Activated CD4-positive, CD25-positive, alpha-beta regulatory T cell (primary cell): ENCODE measurements at places on chromosomes 7 and 10.

DNA sequence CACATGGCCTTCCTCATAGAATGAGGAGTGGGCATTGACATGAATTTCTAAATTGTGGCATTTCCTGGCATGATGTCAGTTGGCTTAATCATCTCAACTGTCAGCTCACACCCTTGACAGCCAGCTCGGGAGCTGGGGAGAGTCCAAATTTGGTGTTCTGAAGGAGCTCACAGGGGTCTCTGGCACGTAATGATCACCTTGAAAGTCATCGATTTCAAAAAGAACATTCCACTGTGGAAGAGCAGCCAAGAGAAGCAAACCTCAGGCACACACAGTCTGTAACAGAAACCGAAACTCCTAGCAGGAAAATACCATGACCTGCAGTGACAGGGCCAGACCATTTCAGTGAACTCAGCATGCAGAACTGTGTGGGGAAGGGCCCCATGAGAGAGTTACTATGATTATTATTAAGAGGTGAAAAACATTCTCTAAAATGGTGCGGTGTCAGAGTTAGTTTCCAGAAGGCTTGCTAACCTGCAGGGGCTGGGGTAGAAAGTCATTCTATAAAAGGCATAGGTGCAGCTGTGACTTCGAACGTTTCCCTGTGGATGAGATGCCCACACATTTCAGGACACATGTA is 26.4 kb upstream of the KLF6 start:
- DNase-seq: no peak

- DNase-seq: no peak
These were observed 136.9 kb downstream of the GLI3 start for GRCh38 chr7:42100156-42100508.

DNA sequence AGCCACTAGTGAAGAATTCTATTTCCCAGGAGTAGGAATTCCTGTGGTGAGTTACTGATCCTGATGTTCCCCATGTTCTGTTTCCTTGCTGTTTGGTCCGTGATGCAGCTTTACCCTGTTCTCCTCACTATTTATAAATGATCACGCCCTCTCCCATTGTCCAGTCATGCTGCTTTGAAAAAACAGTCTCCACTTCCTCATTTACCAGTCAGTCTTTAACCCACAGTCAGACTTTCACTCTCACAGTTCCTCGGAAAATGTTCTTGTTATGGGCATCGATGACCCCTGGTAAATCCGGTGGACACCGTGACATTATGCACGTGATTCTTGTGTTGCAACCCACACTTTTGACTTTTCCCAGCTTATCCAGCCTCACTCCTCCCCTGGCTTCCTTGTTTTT is 14.4 kb downstream of the SCIN start:
- no peak for DNase-seq

GRCh38 chr7:6727663-6728062 is 20.9 kb upstream of the ZNF12 start:
- no peak for DNase-seq

DNA sequence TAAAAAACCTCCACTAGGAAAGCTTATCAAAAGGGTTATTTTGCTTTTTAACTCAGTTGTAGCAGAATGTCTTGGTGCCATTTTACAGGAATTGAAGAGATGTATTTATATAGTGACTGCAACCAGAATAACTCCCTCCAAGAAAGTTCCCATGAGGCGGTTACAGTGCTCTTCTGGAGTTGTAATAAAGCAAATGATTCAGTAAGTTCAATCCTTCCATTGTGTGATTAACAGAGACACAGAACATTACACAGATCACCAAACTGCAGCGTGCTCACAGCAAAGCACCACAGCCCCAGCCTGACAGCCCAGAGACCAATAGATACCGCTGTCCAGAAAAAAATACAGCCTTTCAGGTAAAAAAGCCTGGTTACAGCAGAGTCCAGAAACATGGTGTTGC is 21.9 kb upstream of the CABCOCO1 start:
- no peak for DNase-seq

DNA sequence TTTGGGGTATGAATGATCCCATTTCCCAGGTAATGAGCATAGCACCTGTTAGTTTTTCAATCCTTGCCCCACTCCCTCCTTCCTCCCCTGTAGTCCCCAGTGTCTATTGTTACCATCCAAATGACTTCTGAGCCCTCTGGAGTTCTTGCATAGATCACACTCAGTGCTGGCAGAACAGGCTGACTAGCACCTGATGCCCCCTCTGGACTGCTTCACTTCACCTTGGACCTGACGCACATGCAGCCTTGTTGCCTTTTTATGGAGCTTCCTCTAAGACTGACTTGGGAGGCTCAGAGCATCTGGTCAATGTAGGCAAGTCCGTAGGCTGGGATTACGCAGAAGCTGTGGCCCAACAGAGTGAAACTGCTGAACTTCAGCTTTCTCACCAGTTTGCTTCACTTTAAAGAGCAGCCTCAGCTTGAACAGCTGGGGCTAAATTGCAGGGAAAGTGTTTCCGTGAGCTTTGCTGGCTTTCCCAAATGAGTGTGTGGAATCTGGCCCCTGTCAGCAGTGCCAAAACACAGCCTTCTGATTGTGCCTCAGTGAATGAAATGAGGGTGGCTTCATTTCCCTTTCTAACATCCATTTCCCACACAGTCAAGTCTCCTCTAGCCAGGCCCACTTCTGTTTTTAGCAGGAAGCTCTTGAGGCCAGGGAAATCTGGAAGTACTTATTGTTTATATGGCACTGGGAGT is 48.5 kb downstream of the NXPH1 start:
- no peak for DNase-seq

DNA sequence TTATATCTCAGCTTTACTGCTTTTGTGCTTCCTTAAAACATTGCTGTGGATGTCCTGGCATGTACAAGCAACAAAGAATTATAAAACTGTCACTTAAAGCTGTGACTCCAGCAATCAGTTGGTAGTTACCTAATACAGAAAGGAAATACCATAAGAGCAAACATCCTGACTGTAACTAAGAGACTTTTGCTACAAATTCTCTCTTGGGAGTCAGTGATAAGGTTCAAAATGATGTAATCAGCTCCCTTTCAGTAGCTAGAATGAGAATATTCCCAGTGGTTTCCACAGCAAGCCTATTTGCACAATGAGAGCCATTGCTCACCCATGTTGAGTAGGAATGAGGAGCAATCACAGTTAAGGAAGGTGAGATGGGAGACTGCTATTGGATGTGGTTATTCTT is 7.6 kb downstream of the PNLIPRP1 start:
- DNase-seq: no peak

DNA sequence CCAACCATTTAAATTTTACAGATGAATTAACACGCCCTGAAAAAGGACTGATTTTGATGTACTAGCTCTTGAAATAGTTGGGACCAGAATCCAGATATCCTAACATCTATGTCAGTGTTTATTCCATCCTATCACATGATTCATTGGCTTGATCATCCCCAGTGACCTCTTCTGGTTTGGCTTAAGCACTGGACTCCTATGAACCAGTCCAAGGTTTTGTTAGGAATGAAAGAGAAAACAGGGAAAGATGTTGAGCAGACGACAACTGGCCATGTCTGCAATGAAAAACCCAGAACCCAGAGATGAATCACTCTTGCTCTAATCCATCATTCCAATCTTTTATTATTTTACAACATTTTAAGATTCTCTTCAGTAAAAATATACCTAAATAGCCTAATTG is 1080.9 kb downstream of the SORCS1 start:
- no peak for DNase-seq

GRCh38 chr10:80132299-80133139 is at the start of gene PLAC9:
TSS of gene PLAC9 (plus strand) at chr10:80132730. CDS start at chr10:80132763, 33 bp downstream.
- DNase-seq: no peak

- DNase-seq: no peak
These were observed 104.7 kb downstream of the ADARB2 start for GRCh38 chr10:1632596-1632995.

GRCh38 chr7:35374858-35375257 is 121.0 kb upstream of the TBX20 start:
- no peak for DNase-seq

- peak; percentile 22 for DNase-seq
These were observed 193.8 kb upstream of the ADO start for GRCh38 chr10:62610649-62611229.

DNA sequence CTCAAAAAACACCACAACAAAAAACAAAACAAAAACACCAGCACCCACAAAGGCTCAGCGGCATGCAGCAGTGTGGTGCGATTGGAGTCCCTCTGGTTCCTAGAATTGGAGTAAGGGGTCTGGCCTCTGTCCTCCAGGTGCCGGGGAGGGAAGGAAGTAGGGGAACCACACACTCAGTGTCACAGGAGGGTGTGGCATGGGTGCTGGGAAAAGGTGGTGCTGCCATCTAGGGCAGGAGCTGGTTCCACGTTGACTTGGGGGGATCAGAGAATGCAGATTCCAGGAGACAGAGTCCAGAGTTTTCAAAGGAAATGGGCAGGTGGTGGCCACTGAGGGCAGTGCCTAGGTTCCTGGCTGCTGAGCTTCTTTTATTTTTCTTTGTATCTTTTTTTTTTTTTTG is 19.8 kb upstream of the WIPI2 start:
- DNase-seq: no peak

DNA sequence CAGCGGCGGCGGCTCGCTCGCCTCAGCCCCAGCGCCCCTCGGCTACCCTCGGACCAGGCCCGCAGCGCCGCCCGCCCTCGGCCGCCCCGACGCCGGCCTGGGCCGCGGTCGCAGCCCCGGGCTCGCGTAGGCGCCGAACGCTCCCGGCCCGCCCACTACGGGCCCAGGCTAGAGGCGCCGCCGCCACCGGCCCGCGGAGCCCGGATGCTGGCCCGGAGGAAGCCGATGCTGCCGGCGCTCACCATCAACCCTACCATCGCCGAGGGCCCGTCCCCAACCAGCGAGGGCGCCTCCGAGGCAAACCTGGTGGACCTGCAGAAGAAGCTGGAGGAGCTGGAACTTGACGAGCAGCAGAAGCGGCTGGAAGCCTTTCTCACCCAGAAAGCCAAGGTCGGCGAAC is 18.2 kb upstream of the TSPAN33 start:
- DNase-seq: no peak

DNA sequence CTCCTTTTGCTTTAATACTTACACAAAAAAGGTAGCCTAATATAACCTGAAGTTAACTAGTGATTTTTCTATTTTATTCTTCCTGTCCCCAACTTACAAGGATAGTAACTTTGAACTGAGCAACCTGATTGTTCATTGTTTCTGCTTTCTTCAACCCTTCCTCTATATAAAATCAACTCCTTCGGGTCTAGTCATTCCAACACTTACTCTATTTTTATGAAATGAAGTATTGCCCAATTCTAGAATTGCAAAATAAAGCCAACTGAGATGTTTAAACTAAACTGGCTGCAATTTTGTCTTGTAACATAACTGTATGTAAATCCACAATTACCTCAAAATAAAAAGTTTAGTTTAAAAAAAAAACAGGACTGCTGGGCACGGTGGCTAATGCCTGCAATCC is 20.3 kb upstream of the DNA2 start:
- no peak for DNase-seq

GRCh38 chr7:157553256-157553655 is 216.5 kb downstream of the DNAJB6 start:
- DNase-seq: no peak

- no peak for DNase-seq
These were observed 13.3 kb downstream of the MAP3K8 start for GRCh38 chr10:30447125-30447799.

- DNase-seq: no peak
These were observed 657.4 kb upstream of the ZWINT start for GRCh38 chr10:57018452-57018851.

DNA sequence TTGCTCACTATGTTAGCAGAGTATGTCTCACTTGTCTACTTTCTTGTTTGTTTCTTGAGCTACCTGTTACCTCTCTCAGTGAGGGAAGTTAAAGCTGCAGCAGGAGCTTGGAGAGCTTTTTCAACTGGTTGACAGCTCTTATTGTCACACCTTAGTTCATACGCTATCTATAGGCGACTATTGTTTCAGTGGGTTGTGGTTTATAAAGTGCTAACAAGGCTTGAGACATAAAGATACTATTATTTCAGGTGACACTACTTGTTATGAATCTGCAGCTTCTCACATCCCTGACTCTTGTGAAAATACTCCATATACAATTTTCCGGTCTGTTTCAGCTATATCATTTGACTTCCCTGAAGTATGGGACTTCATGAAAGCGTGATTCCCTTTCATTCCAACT is 167.4 kb downstream of the CSTF2T start:
- DNase-seq: no peak
